Omental fat pad (tissue), 4 donors: ENCODE measurements at places on chromosomes 13 and 19.

DNA sequence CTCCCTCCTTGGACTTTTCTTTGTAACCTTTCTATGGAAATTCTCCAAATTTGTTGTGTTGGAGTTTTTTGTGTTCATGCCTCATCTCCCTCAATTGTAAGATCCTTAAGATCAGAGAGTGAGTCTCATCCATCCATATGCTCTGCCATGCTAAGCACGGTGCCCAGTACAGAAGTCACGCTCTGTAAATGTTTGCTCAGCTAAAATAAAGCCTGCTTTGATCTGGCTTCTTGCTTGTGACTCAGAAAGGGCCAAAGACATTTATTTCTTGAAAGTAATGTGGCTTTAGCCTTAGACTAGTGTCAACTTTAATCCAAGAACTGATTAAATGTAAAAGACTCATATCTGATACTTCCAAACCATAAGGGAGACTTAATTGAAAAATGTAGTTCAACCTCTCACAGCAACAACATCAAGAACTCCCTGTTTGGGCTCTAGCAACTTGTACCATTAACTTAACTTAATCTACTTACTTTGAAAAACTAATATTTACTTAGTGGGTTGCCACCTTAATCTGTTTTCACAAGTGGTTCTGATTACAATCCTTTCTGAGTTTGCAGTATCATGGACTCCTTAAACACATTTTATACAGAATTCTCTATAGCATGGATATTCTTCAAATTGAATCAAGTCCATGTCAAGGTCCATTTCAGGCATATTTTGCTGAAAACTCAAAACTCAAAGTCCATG, 100.2 kb downstream of the KL start:
- DNase-seq = no peak

DNA sequence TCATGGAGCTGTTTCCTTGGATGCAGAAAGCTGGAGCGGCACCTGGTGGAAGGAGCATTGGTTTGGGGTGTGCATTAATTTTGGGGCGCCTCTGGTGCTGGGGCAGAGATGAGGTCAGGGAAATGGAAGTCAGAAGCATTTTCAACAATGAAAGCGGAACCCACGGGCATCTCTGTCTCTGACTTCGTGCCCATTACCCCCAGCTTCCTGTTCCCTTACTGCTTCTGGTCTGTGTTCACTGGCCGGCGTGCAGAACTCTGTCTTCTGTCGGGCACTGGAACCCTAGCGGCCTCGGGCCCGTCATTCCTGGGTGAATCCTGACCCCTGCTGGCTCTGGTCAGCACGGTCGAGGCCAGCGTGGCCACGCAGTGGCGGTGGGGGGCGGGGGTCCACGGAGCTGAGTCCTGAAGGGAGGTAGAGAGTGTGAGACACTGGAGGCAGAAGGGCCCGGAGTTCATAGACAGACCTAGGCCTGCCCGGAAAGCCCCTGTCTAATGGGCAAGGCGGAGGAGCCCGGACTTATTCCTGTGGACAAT, 7.9 kb upstream of the LINGO3 start:
- no peak for DNase-seq

GRCh38 chr13:27691207-27691606, 69.5 kb downstream of the POLR1D start:
- no peak for DNase-seq

DNA sequence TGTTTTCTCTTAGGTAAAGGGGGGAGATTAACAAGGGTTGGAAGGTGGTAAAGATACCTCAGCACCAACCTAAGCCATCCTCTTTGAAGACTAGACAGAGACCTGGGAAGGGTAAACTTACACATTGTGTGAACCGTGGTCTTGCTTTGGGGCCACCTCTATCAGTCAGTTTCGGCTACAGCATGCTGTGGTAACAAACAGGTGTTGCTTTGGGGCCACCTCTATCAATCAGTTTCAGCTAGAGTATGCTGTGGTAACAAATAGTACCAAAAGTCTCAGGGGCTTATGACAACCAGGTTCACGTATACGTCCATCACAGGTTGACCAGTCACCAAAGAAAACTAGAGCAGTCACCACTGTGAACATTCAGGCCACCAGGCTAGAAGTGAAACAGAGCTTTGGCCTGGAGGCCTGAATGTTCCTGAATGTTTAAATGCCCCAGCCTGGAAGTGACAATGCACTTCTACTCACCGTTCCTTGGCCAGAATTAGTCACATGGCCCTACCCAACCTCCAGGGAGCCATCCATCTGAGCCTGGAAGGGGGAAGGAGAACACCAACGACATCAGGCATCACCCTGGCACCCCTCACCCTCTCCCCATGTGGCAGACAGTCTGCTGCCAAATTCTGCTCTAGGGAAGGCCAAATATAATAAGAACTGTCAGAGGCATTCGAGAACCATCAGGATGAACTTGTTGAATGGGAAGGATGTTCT, 3.8 kb downstream of the FXYD7 start:
- DNase-seq = no peak

DNA sequence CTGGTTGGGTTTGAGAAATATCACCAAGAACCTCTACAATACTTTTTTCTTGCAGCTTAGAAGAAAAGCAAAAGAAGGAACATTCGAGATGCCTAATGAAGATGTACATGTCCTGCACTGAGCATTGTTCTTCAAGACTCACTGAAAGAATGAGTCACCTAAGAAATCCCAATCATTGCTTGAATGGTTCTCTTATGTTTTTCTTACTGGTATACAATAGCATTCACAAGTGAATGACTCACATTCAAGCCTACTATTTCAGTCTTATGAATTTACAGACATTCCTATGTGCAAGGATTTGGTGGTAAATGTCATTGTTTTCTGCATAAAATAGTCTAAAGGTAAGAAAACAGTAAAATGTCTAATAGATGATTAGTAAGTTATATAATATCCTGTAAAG, 594.6 kb downstream of the PCDH9 start:
- DNase-seq = no peak

DNA sequence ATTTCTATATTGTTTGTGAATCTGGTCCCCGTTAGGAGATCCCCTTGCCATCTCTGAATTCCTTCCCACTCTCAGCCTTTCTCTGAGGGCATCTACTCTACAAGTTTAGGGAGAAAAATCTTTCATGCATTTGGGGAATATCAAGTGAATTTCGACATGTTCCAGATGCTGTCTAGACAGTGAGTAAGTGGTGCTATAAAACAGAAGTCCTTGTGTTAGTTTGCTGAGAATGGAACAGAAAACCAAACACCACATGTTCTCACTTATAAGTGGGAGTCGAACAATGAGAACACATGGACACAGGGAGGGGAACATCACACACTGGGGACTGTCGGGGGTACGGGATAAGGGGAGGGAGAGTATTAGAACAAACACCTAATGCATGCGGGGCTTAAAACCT, 5.1 kb downstream of the OR7A10 start:
- no peak for DNase-seq

GRCh38 chr13:113980489-113981064, 6.7 kb upstream of the C13orf46 start:
- no peak for DNase-seq

DNA sequence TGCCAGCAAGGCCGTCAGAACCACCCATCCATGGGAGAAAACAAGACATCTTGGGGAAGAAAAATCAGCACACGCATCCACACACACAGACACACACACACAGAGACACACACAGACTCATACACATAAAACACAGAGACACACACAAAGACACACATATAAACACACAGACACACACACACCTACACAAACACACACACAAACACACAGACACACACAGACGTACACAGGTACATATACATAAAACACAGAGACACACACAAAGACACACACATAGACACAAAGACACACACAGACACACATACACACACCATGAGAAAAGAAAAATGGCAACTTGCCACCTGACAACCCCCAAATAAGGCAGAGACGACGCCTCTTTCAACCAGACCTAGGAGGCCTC, 40.6 kb downstream of the ZIC5 start:
- DNase-seq = no peak

GRCh38 chr13:28324181-28324789, 170.6 kb downstream of the FLT1 start:
- DNase-seq = no peak

DNA sequence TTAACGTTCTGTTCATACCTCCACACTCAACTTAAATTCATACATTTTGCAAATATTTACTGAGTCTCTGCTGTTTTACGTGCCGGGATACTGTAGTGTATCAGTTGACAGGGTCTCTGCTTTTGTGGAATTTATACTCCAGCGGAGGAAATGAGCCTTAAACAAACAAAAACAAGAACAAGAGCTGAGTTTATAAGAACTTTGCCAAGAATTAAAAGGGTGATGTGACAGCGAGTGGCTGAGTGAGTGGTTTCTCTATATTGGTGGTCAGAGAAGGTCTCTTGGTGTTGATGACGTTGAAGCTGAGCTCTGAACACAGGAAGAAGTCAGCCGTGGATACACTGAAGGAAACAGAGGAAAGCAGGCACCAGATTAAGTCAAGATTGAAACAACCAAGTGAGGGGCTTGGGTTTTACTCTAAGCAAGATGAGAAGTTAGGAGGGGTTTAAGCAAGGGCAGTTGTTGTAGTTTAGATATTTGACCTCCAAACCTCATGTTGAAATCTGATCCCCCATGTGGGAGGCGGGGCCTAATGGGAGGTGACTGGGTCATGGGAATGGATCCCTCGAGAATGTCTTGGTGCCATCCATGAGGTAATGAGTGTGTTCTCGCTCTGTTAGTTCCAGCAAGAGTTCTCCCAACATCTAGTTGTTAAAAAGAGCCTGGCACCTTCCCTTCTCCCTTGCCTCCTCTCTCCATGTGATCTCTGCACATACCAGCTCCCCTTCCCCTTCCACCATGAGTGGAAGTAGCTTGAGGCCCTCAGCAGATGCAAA, 248.3 kb downstream of the DCLK1 start:
- DNase-seq = no peak
